ENCODE measurements at places on chromosomes 1 and 21.

- no peak for DNase-seq
Observed at GRCh38 chr1:194279975-194280374, 1093.6 kb upstream of the B3GALT2 start.

DNA sequence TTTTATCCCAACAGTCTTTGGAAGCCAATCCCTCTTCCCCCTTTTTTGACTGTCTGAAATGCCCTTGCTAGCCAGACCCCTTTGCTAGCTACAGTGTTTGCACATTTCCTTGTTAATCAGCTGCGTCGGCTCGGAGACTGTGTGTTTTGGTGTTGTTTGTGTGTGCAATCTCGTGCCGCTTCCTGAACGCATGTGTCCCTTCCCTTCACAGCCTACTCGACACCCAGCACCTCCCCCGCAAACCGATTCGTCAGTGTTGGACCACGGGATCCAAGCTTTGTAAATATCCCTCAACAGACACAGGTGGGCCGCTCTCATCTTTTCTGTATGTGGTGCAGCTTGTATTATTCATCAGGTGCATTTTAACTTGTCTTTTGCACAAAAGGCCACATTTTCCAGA, 298.7 kb downstream of the TM2D1 start:
- DNase-seq = no peak

- DNase-seq = no peak
Observed at GRCh38 chr1:200490183-200490582, 80.3 kb upstream of the ZNF281 start.

GRCh38 chr1:56439610-56440264, 139.6 kb downstream of the PLPP3 start:
- no peak for DNase-seq

DNA sequence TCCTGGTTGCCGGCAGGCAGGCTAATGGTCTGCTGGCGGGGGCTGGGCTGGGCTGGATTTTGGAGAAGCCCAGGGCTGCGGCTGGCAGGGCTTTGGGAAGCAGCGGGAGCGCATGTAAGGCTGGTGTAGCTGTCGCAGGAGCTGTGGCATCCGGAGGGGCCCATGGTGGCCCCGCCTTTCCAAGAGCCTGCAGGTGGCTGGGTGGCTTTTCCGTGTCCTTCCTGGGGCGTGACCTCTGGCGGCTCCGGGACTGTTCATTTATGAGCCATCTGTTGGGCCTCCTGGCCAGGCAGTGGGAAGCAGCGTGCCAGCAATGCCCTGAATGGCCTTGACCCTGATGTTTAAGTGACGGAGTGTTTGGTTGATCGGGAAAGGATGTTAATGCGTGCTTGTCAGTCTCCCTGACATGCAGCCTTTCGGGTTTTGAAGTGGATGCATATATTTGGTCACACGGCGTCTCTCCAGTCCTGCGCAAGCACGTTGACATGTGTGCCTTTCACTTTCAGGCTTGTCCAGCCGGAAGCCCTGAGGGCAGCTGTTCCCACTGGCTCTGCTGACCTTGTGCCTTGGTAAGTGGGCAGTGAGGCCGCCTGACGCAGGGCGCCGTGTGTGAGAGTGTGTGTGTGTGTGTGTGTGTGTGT, 38.5 kb downstream of the AGPAT3 start:
- no peak for DNase-seq

DNA sequence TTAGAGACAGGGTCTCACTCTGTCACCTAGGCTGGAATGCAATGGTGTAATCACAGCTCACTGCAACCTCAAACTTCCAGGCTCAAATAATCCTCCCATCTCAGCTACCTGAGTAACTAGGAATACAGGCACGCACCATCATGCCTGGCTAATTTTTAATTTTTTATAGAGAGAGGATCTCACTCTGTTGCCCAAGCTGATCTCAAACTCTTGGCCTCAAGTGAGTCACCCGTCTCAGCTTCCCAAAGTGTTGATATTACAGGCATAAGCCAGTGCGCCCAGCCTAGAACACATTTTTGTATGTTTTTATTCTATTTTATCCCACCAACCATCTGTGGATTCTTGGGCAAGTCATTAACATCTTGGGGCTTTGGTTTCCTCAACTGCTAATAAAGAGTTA, 100.5 kb downstream of the AK5 start:
- DNase-seq = no peak

GRCh38 chr1:228182296-228183030, 16.9 kb downstream of the IBA57 start:
- no peak for DNase-seq

GRCh38 chr1:235004840-235005391, 123.7 kb downstream of the TOMM20 start:
- no peak for DNase-seq

- DNase-seq = no peak
Observed at GRCh38 chr1:96632045-96632664, 89.4 kb upstream of the PTBP2 start.

DNA sequence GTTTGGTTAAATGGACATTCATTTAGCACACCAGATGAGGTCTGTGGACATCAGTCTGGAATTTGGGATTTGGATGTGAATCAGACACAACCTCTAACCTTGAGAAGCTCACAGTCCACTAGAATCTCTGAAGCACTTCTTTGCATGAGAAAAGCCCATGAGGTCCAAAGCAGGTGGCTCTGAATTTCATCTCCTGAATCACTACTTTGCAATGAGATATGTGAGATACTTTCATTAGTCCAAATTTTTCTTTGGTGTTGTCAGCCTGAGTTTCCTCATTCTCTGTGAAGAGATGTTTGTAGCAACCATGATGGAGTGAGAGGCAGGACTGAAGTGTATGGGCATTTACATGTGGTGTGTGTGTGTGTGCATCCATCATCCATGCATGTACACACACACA, 16.5 kb upstream of the LCE2D start:
- DNase-seq = no peak

GRCh38 chr1:202121006-202121405, 1.7 kb upstream of the GPR37L1 start:
- DNase-seq = no peak

DNA sequence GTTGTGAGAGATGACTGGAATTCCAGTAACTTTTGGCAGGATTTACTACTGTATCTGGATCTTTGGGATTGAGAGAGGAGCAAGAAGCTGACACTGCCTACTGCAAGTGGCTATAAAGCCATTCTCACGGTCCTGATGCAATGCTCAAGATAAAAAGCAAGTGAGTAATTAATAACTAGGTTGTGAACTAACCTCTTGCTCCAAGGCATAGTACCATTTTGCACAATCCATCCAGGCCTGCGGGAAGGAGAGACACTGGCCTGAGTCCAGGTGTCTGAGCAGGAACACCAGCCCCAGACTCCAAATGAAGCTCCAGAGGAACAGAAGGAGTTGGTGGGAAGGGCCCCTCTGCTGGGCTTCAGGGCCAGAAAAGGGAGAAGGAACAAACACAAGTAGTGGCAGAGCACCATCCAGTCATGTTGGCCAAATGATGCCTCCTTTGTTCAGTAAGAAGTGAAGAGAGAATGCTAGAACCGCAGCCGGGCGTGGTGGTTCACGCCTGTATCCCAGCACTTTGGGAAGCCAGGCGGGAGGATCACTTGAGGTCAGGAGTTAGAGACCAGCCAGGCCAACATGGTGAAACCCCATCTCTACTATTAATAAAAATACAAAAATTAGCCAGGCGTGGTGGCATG, 9.9 kb upstream of the SLC45A3 start:
- DNase-seq = no peak

- peak; percentile 5 for DNase-seq
Observed at GRCh38 chr21:46098303-46099141, 610 bp downstream of the COL6A2 start.

DNA sequence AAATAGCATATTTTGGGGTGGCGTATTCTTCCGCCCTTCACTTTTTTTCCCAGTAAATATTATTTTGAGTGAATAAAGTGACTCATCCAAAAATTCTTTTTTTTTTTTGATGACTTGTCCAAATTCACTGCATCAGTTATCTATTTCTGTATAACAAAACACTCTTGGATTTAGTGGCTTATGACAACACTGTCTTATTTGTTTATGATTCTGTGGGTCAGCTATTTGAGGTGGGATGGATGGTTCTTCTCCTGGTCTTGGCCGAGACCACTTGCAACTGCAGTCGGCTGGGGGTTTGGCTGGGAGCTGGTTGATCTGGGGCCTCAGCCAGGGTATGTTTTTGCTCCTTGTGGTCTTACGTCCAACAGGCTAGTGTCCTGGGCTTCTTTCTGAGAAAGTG, 39.9 kb upstream of the SRSF10 start:
- DNase-seq = no peak

DNA sequence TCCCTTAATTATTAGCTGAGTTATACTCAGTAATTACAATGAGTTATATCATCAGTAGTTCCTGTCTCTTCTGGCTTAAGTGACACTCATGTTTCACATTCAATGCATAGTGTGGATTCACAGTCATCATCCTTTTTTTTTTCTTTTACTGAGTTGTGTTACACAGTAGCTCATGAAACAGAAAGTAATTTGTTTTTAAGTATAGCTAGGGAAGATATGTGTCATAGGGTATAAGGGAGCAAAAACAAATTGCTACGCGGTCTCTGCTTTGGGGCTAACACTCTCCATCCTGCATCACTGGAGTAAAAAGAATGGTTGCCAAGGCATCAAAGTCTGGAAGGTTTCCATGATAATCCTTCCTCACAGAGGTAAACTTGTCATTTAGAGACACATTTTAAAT, 971.7 kb upstream of the NCAM2 start:
- no peak for DNase-seq

DNA sequence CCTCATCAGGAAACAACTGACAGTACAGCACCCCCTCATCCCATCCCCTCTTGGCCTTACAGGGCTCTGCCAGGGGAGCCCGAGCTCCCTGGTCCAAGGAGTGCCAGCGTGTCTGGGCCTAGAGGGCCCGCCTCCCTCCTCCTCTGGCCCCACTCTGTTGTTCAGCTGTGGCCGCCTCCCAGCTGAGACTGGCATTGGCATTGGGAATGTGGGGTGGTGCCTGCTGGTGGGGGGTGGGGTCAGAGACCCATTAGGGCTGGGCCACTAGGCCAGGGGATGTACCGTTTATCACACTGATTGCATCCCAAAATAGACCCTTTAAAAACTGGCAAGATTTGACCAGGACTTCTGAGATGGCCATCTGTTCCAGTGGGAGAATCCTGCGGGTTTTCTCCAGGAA, 1.4 kb downstream of the LDLRAP1 start:
- no peak for DNase-seq

DNA sequence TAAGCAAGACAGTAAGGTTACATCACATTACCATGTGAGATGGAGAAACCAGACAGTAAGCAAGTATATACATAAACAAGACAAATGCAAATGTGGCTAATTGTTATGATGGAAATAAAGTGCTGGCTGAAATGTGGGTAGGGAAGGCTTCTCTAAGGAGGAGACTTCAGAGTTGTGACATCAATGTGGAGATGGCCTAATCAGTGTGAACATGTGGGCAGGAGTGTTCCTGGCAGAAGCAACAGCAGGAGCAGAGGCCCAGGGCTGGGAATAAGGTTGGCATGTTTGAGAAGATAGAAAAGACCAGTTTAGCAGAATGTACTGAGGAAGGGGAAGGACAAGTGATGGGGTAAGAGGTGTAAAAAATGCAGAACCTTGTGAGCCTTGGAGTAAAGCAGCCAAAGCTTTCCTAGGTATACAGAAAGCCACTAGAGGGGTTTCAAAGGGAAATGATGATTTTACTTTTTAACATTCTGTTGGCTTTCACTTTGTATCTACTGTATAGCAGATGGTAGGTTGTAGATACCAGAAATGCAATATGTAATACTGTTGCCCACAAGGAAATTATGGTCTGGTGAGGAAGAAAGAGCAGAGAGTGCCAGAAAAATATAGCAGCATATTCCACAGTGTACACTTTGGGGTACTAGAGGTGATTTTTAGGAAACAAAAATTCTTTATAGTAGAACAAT, 197.4 kb downstream of the FGGY start:
- DNase-seq = no peak

DNA sequence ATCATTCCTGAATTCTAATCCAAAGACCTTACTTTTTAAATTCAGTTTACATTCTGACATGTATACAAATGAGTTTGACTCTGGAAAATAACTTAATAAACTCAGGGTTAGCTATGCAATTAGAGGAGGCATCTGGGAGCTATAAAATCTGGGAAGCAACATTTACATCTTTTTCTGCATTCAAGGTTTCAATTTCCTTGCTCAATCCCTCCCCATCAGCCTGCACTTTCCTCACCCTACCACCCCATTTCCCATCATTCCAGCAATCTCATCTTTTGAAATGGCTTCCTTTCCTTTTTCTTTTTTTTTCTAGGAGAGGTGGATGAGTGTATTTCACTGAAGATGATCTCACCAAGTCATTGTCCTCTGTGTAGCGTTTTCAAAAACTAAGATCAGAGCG, 65.3 kb upstream of the BEND5 start:
- no peak for DNase-seq

DNA sequence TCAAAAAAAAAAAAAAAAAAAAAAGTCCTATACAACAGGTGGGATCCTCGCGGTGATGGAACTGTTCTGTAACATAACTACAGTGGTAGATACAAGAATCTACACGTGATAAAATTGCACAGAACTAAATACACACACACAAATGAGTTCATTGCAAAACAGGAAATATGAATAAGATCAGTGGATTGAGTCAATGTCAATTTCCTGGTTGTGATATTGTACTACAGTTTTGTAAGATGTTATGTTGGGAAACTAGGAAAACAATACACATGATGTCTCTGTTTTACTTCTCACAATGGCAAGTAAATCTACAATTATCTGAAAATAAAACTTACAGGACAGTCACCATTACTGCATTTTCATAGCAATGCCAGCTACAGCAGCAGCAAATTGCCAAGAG, 59.8 kb downstream of the ITGB3BP start:
- no peak for DNase-seq

- DNase-seq = no peak
Observed at GRCh38 chr1:231969076-231969475, 342.5 kb downstream of the DISC1 start.
